Activated CD8-positive, alpha-beta T cell treated with anti-CD3 and anti-CD28 coated beads, Interleukin-2, amount 10 ng/mL, durations not matched to agents 7 days and 5 days (primary cell): ENCODE measurements at places on chromosomes 6 and 20. TPM values are rescaled to one million over a fixed set of nuclear protein-coding genes. Genes with fewer than 3 reads are reported as not detected.

GRCh38 chr20:54104781-54105180 lies 34.4 kb upstream of the BCAS1 start:
- peaks cover 26% of the 10 kb centered on the region for H3K27me3 ChIP-seq
- no peak for DNase-seq
- H3K36me3 ChIP-seq: no peaks in the 10 kb centered on the region
- peaks cover 1% of the 10 kb centered on the region for H3K4me1 ChIP-seq

DNA sequence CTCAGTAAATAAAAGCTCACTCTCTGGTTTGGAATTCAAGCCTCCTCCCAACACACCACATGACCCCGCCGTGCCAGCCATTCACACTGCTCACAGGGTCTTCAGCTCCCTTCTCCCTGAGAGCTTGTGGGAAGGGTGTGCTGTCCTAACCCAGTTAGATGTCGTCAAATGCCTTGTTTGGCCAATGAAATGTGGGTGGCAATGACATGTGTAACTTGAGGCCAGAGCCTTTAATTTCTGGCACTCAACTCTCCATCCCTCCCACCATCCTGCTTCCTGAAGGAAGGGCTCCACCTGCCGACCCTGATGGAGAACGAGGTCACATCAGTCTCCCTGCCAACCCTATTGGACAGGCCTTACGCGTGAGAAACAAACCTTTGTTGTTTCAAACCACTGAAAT lies 224.5 kb upstream of the AGPAT4 start:
- no peaks in the 10 kb centered on the region for H3K4me1 ChIP-seq
- no peaks in the 10 kb centered on the region for H3K27me3 ChIP-seq
- H3K27ac ChIP-seq: no peak overlapping the region
- no peak for DNase-seq
- no peaks in the 10 kb centered on the region for H3K36me3 ChIP-seq
- no peak overlapping the region for H3K4me3 ChIP-seq

- H3K4me1 ChIP-seq: peaks cover 46% of the 10 kb centered on the region
- no peak overlapping the region for H3K27ac ChIP-seq
- peaks cover 10% of the 10 kb centered on the region for H3K36me3 ChIP-seq
- H3K27me3 ChIP-seq: peaks cover 47% of the 10 kb centered on the region
Measured at GRCh38 chr20:49766979-49767521, 45.6 kb upstream of the SLC9A8 start.

DNA sequence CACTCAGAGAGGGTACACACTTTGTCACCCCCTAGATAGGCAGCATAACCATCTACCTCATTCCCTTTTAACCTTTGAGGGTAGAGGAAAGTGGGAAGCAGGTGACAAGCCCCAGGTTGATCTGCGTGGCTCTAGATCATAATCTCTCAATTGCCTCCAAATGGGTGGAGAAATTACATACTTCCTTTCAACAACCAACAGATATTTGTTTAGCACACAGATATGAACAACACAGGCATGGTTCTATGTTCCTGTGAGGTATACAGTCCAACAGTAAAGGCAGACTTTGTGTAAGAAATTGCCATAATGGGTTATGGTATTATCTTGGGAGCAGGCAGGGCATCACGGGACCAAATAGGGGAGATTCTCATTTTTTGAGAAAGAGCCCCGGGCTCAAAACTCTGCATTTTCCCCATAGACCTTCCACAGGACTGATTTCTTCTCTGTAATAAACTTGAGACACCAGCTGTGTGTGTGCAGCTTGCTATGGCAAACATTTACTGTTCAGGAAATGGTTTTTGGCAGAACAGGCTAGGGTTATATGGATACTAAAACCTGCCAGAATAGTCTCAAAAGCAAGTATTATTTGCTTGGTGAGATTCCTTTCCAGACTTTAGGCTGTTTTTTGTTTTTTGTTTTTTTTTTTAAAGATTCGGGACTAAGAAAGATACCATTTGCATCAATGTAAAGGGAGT lies 126.2 kb downstream of the CD164 start:
- DNase-seq: no peak
- H3K27ac ChIP-seq: no peak overlapping the region
- no peaks in the 10 kb centered on the region for H3K27me3 ChIP-seq
- peaks cover 2% of the 10 kb centered on the region for H3K4me1 ChIP-seq

The POFUT1 gene
- total RNA-seq: 23.5 TPM
